Activated CD4-positive, alpha-beta memory T cell treated with anti-CD3 and anti-CD28 coated beads for 36 hours (primary cell): ENCODE measurements at places on chromosomes 5 and 9. TPM values are rescaled to one million over a fixed set of nuclear protein-coding genes. Genes with fewer than 3 reads are reported as not detected.

- H3K27ac ChIP-seq: no peak within 1 kb of the TSS
- H3K27me3 ChIP-seq: peaks cover 40% of the 10 kb centered on the region
- H3K4me1 ChIP-seq: no peaks in the 10 kb centered on the region
- DNase-seq: peak; percentile 18
Measured at GRCh38 chr5:135578685-135579341, at the start of gene CXCL14. CXCL14 (minus strand) TSS chr5:135578991; CDS start chr5:135578778, 213 bp downstream.

GRCh38 chr5:175306381-175306780 lies 137.6 kb downstream of the DRD1 start:
- no peaks in the 10 kb centered on the region for H3K36me3 ChIP-seq
- no peak overlapping the region for H3K27ac ChIP-seq
- H3K4me1 ChIP-seq: no peaks in the 10 kb centered on the region
- no peak for DNase-seq
- H3K4me3 ChIP-seq: no peak overlapping the region
- H3K27me3 ChIP-seq: peaks cover 12% of the 10 kb centered on the region

DNA sequence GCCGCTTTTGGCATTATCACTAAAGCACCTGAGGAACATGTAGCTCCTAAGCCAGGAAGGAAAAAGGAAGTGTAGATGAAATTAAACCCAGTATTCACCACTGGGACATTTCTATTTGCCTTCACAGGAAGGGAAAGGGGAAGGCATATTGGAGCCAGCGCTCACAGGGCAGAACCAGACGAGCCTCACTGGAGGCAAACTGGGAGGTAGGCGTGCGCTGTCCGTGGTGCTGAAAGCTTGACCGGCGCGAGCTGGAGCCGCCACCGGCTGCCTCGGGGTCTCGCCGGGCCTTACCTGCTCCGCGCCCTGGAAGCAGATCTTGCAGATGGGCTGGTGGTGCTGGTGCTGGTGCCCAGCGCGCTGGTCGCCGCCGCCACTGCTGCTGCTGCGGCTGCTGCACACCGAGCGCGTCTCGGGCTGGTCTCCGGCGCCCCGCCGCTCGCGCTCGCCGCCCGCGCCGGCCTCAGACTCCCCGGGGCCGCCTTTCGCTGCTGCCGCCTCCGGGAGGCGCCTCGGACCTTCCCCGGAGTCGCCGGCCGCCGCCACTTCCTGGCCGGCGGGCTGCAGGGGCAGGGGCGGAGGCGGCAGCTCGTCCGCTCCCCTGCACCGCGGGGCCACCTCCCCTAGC lies 732 bp downstream of the MARCHF11 start:
- H3K27ac ChIP-seq: no peak overlapping the region
- H3K4me3 ChIP-seq: no peak overlapping the region
- peaks cover 31% of the 10 kb centered on the region for H3K27me3 ChIP-seq
- peaks cover 9% of the 10 kb centered on the region for H3K4me1 ChIP-seq
- DNase-seq: peak; percentile 44

GRCh38 chr5:67543720-67544270 lies 347.2 kb upstream of the CD180 start:
- no peaks in the 10 kb centered on the region for H3K36me3 ChIP-seq
- peaks cover 10% of the 10 kb centered on the region for H3K4me1 ChIP-seq
- H3K4me3 ChIP-seq: no peak overlapping the region
- H3K27me3 ChIP-seq: no peaks in the 10 kb centered on the region
- no peak for DNase-seq

DBH gene
- not detected for total RNA-seq

GRCh38 chr5:66960369-66961137 lies 236.0 kb downstream of the CD180 start:
- H3K27ac ChIP-seq: no peak overlapping the region
- no peak overlapping the region for H3K4me3 ChIP-seq
- H3K36me3 ChIP-seq: no peaks in the 10 kb centered on the region

PLAC8L1 gene
- total RNA-seq: 0.36 TPM

- no peaks in the 10 kb centered on the region for H3K4me1 ChIP-seq
- no peak for DNase-seq
- no peak overlapping the region for H3K27ac ChIP-seq
- peaks cover 4% of the 10 kb centered on the region for H3K36me3 ChIP-seq
Measured at GRCh38 chr5:77423022-77423750, 68.9 kb downstream of the WDR41 start.
